ENCODE measurements at places on chromosomes 7 and 10.

DNA sequence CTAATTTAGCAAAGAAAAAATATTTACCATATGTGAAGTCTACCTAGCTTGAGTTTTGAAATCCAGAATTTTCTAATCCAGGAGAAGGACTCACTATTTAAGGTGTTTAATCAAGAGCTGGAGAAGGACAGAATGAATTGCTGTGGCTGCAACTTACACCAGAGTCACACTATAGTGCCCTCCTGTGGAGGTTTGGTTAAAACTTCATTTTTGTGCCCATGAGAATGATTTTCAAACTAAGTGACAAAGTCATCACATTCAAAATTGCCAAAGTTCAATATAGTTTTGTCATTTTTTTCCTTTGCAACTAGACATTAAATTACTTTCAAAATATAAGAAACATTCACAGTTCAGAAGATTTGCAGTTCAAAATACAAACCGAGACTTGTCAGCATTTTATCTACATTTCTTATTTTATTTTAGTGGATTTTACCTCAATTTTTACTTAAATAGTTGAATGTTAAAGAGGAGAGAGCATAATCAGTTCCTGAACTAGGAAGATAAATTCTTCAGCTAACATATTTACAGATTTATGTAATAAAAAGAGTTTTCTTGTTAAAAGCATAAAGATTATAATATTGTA lies 70.7 kb downstream of the CABCOCO1 start:
- DNase-seq, result no peak

DNA sequence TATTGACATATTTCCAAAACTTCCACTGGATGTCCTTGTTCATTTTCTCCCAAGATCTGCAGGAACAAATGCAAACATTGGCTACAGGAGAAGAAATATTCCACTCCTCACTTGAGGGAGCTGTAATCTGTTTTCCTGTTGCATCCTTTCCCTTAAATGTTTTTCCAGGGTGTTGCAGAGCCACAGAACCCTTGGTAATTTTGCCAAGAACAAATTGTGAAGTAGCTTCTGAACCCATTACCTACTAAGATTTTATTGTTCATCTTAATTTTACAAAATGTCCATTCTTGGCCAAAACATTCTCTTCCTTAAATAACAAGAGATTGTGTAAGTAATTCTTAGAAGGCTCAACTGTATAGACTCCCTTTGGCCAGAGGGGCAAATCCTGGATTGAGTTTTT lies 177.0 kb downstream of the GNAT3 start:
- no peak for DNase-seq

GRCh38 chr7:771234-772004 lies 44.3 kb upstream of the PRKAR1B start:
- DNase-seq, result no peak

GRCh38 chr7:46024263-46024916 lies 103.3 kb upstream of the IGFBP3 start:
- DNase-seq, result no peak

Measured in GM04503 (cell line).